Stimulated activated CD8-positive, alpha-beta memory T cell treated with anti-CD3 and anti-CD28 coated beads, Interleukin-15, amount 100 ng/mL, for 48 hours (primary cell): ENCODE measurements at places on chromosomes 7 and 10.

GRCh38 chr10:51080311-51081006 lies 6.2 kb downstream of the PRKG1 start:
- no peak for DNase-seq

DNA sequence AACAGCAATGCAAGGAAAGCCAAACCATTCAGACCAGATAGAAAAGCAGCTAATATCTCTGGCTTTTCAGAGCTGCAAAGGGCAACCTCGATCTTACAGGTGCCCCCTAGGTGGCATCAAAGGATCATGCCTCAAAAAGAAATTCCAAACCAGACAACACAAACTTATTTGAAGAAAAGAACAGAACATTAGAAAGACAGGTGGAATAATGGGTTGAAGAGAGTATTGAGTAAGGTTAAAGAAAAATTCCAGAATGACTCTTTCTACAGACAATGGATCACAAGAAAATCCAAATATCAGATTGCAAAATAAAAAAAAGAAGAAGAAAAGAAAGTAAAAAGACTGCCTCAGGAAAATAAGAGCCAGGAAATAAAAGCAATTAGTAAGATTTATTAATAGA lies 213.7 kb downstream of the ELMO1 start:
- DNase-seq = no peak

- DNase-seq = no peak
Observed at GRCh38 chr7:18402488-18403183, 92.9 kb upstream of the HDAC9 start.

DNA sequence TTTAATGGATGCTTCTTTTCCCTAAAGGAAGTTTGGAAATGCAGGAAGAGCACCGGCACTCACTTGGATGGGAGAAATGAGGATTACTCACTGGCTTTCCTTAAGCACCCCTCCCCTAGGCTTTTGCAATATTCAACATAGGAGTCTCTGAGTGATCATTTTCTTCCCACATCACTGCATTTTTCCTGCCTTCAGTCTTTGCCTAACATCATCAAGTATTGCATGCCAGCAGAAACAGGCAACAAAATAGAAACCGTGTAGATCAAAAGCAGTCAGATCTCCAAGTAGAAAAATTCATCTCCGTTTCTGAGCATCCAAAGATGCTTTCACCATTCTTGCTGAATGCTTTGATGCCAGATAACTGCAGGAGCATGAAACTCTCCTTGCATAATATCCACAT lies 119.9 kb downstream of the ADCYAP1R1 start:
- no peak for DNase-seq
